ENCODE measurements at places on chromosomes 13 and 19.

- DNase-seq, result no peak
These were observed 1.9 kb downstream of the JSRP1 start for GRCh38 chr19:2254064-2254872.

- DNase-seq, result no peak
These were observed 133.2 kb downstream of the VWA8 start for GRCh38 chr13:41827507-41828213.

DNA sequence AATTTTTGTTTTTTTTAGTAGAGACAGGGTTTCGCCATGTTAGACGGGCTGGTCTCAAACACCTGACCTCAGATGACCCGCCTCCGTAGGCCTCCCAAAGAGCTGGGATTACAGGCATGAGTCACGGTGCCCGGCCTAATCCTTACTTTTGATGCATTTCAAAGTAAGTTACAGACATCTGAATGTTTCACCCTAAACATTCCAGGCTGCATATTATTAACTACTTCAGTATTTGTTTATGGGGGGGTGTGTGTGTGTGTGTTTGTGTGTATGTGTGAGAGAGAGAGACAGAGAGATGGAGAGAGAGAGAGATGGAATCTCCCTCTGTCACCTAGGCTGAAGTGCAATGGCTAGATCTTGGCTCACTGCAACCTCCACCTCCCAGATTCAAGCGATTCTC is 13.1 kb downstream of the SULT2B1 start:
- no peak for DNase-seq

GRCh38 chr13:101343128-101343787 is 73.0 kb downstream of the NALCN start:
- no peak for DNase-seq

Data from activated CD4-positive, alpha-beta memory T cell treated with anti-CD3 and anti-CD28 coated beads for 36 hours (primary cell).